A549 treated with CORT108297 at 1 μM for 4 hours (cell line): ENCODE measurements at places on chromosomes 16 and 17. TPM values are rescaled to one million over a fixed set of nuclear protein-coding genes. Genes with fewer than 3 reads are reported as not detected.

OR3A3 gene
- total RNA-seq = not detected in 5 replicates

NMRAL1 gene
- total RNA-seq = 39.4 to 48.9 TPM (median 46.3 TPM) in 5 replicates

GPS2 gene
- total RNA-seq = 88.2 to 105 TPM (median 103 TPM) in 5 replicates

PLEKHH3 gene
- 13.0 to 22.6 TPM (median 19.9 TPM) in 5 replicates for total RNA-seq

TERB1 gene
- 0.06 to 0.07 TPM in 2 of 5 replicates, not detected in the others for total RNA-seq

CCL3 gene
- not detected in 5 replicates for total RNA-seq

C17orf100 gene
- 2.4 to 3.3 TPM (median 3.0 TPM) in 5 replicates for total RNA-seq

PABPN1L gene
- not detected in 5 replicates for total RNA-seq

LGALS9B gene
- not detected in 5 replicates for total RNA-seq

COPZ2 gene
- 11.2 to 19.9 TPM (median 16.7 TPM) in 5 replicates for total RNA-seq

CAMKK1 gene
- 14.0 to 18.0 TPM (median 17.6 TPM) in 5 replicates for total RNA-seq

C17orf78 gene
- not detected in 5 replicates for total RNA-seq

ITGAL gene
- total RNA-seq = 0.06 to 0.17 TPM (median 0.13 TPM) in 5 replicates

PTX4 gene
- not detected in 5 replicates for total RNA-seq

NLRC3 gene
- total RNA-seq = 0.01 to 0.05 TPM (median 0.02 TPM) in 4 of 5 replicates, not detected in the other

CCDC78 gene
- 3.5 to 7.1 TPM (median 6.3 TPM) in 5 replicates for total RNA-seq

HELZ gene
- 7.6 to 11.3 TPM (median 8.7 TPM) in 5 replicates for total RNA-seq

ITPRIPL2 gene
- total RNA-seq = 11.6 to 20.2 TPM (median 16.1 TPM) in 5 replicates

GDPD3 gene
- 1.2 to 3.0 TPM (median 1.8 TPM) in 5 replicates for total RNA-seq

MPP2 gene
- total RNA-seq = 1.6 to 2.4 TPM (median 1.9 TPM) in 5 replicates

PDILT gene
- total RNA-seq = not detected in 5 replicates

BRICD5 gene
- total RNA-seq = 4.2 to 6.5 TPM (median 5.7 TPM) in 5 replicates

EEF2K gene
- total RNA-seq = 11.1 to 16.4 TPM (median 13.7 TPM) in 5 replicates

KIAA0513 gene
- 1.6 to 2.1 TPM (median 2.0 TPM) in 5 replicates for total RNA-seq

ZACN gene
- 0.16 to 0.35 TPM (median 0.29 TPM) in 5 replicates for total RNA-seq

SLC5A11 gene
- 0.31 to 0.69 TPM (median 0.46 TPM) in 5 replicates for total RNA-seq

PYDC1 gene
- not detected in 5 replicates for total RNA-seq

PAM16 gene
- 54.4 to 80.6 TPM (median 78.0 TPM) in 5 replicates for total RNA-seq

G6PC1 gene
- total RNA-seq = not detected in 5 replicates

TNFRSF17 gene
- total RNA-seq = not detected in 5 replicates

KRT10 gene
- 79.3 to 132 TPM (median 110 TPM) in 5 replicates for total RNA-seq

CD300LB gene
- 0.03 to 0.14 TPM (median 0.09 TPM) in 4 of 5 replicates, not detected in the other for total RNA-seq

ITGAD gene
- 0.02 TPM in 1 of 5 replicates, not detected in the others for total RNA-seq

GLP2R gene
- total RNA-seq = 7.2 to 12.5 TPM (median 10.4 TPM) in 5 replicates

KRT222 gene
- total RNA-seq = 0.27 to 0.69 TPM (median 0.52 TPM) in 5 replicates

ABI3 gene
- not detected in 5 replicates for total RNA-seq

CLEC3A gene
- not detected in 5 replicates for total RNA-seq

CHST5 gene
- 0.03 to 0.31 TPM (median 0.07 TPM) in 5 replicates for total RNA-seq

SLC22A31 gene
- total RNA-seq = 1.1 to 1.8 TPM (median 1.5 TPM) in 5 replicates

NKD1 gene
- total RNA-seq = 0.25 to 0.37 TPM (median 0.29 TPM) in 5 replicates
